ENCODE measurements at places on chromosomes 12 and 14. TPM values are rescaled to one million over a fixed set of nuclear protein-coding genes. Genes with fewer than 3 reads are reported as not detected.
A peak's percentile ranks its signal among the peaks of the same experiment; 100 is the strongest.

- H3K36me3 ChIP-seq: no peaks in the 10 kb centered on the region
- no peak overlapping the region for H3K4me3 ChIP-seq
- no peaks in the 10 kb centered on the region for H3K27me3 ChIP-seq
- no peak for DNase-seq
Observed at GRCh38 chr14:52025310-52025709, 36.0 kb downstream of the RTRAF start.

GRCh38 chr12:89299417-89299816 lies 52.9 kb downstream of the DUSP6 start:
- H3K27ac ChIP-seq: no peak overlapping the region
- no peaks in the 10 kb centered on the region for H3K36me3 ChIP-seq
- H3K4me3 ChIP-seq: no peak overlapping the region
- DNase-seq: no peak
- H3K27me3 ChIP-seq: no peaks in the 10 kb centered on the region

- H3K4me1 ChIP-seq: no peaks in the 10 kb centered on the region
- DNase-seq: no peak
- H3K4me3 ChIP-seq: no peak overlapping the region
- no peaks in the 10 kb centered on the region for H3K27me3 ChIP-seq
- no peak overlapping the region for H3K27ac ChIP-seq
Observed at GRCh38 chr12:22951206-22951605, 326.2 kb downstream of the ETNK1 start.

- H3K27me3 ChIP-seq: no peaks in the 10 kb centered on the region
- H3K27ac ChIP-seq: no peak overlapping the region
- no peak for DNase-seq
- no peaks in the 10 kb centered on the region for H3K36me3 ChIP-seq
- peaks cover 54% of the 10 kb centered on the region for H3K4me1 ChIP-seq
- no peak overlapping the region for H3K4me3 ChIP-seq
Observed at GRCh38 chr14:74834692-74835392, 41.1 kb downstream of the PROX2 start.

- no peaks in the 10 kb centered on the region for H3K27me3 ChIP-seq
- no peak overlapping the region for H3K4me3 ChIP-seq
- H3K4me1 ChIP-seq: no peaks in the 10 kb centered on the region
- no peak overlapping the region for H3K27ac ChIP-seq
- H3K36me3 ChIP-seq: peaks cover 14% of the 10 kb centered on the region
- DNase-seq: no peak
Observed at GRCh38 chr14:75022655-75023054, 19.9 kb downstream of the EIF2B2 start.

DNA sequence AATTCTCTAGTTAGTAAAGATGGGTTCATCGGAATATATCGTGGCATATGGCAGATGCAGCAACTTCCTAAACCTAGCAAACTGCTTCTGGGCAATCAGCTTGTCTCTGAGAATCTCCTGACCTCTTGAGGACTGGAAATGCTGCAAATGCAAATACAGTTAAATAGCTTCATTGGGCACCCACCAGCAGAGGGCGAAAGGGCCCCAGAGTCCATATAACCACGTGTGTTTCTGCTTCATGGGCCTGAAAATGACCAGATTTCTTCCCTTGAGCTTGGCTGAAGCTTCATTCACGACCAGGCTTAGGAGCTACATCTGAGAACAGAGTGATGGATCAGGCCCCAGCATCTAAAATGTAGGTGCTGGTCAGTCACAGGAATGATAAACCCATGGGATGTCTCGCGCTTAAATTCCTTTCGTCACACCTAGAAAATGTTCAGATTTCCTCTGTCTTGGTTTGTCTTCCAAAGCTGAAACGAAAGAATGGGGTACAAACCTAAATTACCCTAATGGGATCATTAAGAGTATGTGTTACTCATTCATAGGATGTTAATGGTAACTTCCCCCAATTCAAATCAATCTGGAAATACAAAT lies 1482.5 kb upstream of the TMEM132C start:
- H3K4me1 ChIP-seq: no peaks in the 10 kb centered on the region
- peak; percentile 10 for DNase-seq
- H3K27ac ChIP-seq: no peak overlapping the region
- no peak overlapping the region for H3K4me3 ChIP-seq
- H3K27me3 ChIP-seq: no peaks in the 10 kb centered on the region

The GPR84 gene
- 0.16 TPM for total RNA-seq

The CD27 gene
- 110 TPM for total RNA-seq

The FITM1 gene
- total RNA-seq: 1.1 TPM

- H3K27ac ChIP-seq: no peak overlapping the region
- H3K27me3 ChIP-seq: no peaks in the 10 kb centered on the region
- H3K4me3 ChIP-seq: no peak overlapping the region
- no peaks in the 10 kb centered on the region for H3K4me1 ChIP-seq
Observed at GRCh38 chr14:22416193-22416592, 172.8 kb downstream of the DAD1 start.

The SLCO1A2 gene
- total RNA-seq: not detected

DNA sequence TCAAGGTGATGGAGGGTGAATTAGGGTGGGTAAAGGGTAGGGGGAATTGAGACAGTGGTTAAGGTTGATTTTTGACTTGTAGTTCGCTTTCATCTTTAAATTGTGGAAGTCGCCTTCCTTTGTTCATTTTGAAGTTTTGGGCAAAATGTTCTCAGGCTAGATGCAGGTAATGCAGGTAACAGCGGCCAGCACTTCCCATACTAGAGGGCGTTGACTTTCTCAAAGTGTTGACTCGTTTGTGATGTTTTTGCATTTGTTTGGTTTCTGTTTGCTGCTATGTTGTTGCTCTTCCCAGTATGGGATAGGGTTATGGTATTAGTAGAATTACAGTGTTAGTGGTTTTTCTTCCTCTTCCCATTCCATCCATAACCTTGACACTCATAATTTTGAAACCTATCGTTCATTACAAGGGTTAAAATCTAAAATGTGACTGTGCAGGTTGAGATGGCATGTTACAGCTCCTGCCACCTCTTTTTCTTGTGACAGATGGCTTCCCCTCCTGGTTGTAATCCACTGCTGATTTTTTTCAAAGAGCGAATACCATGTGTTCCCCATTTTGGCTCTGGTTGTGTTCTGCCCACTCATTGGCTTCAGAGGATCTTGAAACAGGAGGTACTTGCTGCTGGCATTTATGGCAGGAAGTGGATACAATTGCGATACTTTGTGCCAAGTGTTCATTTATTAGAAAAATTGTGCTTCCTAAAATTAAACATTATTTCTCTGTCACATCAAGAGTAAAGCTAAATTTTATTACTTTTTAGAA lies 57.1 kb downstream of the ERC1 start:
- H3K27ac ChIP-seq: no peak overlapping the region
- H3K4me1 ChIP-seq: no peaks in the 10 kb centered on the region
- H3K36me3 ChIP-seq: no peaks in the 10 kb centered on the region
- no peak for DNase-seq
- no peak overlapping the region for H3K4me3 ChIP-seq

DNA sequence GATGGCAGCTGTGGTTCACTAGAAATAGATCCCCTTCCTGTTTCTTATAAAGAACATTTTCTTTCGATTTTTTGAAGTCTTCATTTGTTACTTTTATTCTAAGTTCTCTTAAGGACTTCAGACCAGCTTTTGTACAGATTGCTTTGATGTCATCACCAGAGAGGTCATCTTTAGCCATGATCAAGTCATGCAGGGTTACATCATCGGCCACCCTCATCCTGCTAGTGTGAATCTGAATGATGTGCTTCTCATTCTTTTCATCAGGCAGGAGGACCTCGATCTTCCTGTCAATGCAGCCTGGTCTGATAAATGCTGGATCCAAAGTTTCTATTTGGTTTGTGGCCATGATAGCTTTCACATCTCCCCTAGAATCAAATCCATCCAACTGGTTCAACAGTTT lies 706.7 kb downstream of the RERGL start:
- H3K4me3 ChIP-seq: no peak overlapping the region
- H3K27me3 ChIP-seq: no peaks in the 10 kb centered on the region
- no peaks in the 10 kb centered on the region for H3K36me3 ChIP-seq
- H3K4me1 ChIP-seq: no peaks in the 10 kb centered on the region
- no peak for DNase-seq

DNA sequence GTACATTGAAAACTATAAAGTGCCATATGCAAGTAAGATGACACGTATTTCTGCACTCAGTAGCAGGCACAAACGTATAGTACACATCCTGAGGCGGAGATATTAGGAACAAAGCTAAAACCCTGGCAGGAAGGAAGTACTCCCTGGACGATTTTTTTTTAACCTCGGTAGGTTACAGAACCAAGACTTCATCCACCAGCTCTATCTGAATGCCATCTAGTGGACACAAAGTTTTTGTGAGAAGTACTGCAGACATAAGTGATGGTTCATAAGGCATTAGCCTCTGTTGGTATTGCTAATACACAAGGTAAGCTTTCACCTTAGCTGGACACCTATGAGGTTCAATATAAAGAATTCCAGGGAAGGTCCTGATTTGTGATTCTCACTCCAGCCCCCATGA lies 83.0 kb upstream of the CCDC196 start:
- no peak overlapping the region for H3K27ac ChIP-seq
- H3K4me3 ChIP-seq: no peak overlapping the region
- DNase-seq: no peak
- H3K4me1 ChIP-seq: no peaks in the 10 kb centered on the region
- H3K27me3 ChIP-seq: no peaks in the 10 kb centered on the region

The MYF5 gene
- not detected for total RNA-seq

The MMP14 gene
- 1.7 TPM for total RNA-seq

- H3K4me1 ChIP-seq: peaks cover 41% of the 10 kb centered on the region
- no peak overlapping the region for H3K27ac ChIP-seq
- no peak overlapping the region for H3K4me3 ChIP-seq
- H3K36me3 ChIP-seq: peaks cover 43% of the 10 kb centered on the region
- DNase-seq: no peak
- H3K27me3 ChIP-seq: no peaks in the 10 kb centered on the region
Observed at GRCh38 chr14:61491876-61492434, 170.6 kb downstream of the PRKCH start.

The KLRG1 gene
- 12.3 TPM for total RNA-seq

DNA sequence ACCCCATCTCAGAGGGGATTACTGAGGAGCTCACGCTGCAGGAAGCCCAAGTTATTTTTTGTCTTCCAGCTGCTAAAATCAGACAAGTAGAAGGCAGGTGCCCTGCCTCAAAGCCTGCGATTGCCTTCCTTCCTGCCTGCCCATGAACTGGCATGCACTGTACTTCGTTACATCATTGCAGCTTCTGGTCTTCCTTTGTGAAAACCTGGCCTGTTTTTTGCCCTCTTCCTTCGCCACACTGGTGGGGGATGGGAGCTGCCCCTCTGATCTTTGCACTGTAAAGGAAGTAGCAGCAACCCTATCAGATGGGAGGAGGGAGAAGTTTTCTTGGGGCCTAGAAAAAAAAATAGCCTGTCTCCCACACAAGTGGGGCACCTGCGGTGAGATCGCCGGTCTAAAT lies 1098.7 kb downstream of the BCL11B start:
- H3K4me1 ChIP-seq: peaks cover 100% of the 10 kb centered on the region
- H3K27ac ChIP-seq: peak overlapping the region; percentile 28
- H3K27me3 ChIP-seq: no peaks in the 10 kb centered on the region
- H3K36me3 ChIP-seq: no peaks in the 10 kb centered on the region

GRCh38 chr14:60311417-60311816 lies 62.4 kb downstream of the PPM1A start:
- no peaks in the 10 kb centered on the region for H3K27me3 ChIP-seq
- no peak overlapping the region for H3K27ac ChIP-seq
- DNase-seq: no peak
- no peaks in the 10 kb centered on the region for H3K36me3 ChIP-seq
- H3K4me1 ChIP-seq: no peaks in the 10 kb centered on the region

GRCh38 chr12:95522692-95523091 lies 28.6 kb downstream of the USP44 start:
- DNase-seq: no peak
- H3K36me3 ChIP-seq: no peaks in the 10 kb centered on the region
- no peaks in the 10 kb centered on the region for H3K4me1 ChIP-seq
- H3K4me3 ChIP-seq: no peak overlapping the region

DNA sequence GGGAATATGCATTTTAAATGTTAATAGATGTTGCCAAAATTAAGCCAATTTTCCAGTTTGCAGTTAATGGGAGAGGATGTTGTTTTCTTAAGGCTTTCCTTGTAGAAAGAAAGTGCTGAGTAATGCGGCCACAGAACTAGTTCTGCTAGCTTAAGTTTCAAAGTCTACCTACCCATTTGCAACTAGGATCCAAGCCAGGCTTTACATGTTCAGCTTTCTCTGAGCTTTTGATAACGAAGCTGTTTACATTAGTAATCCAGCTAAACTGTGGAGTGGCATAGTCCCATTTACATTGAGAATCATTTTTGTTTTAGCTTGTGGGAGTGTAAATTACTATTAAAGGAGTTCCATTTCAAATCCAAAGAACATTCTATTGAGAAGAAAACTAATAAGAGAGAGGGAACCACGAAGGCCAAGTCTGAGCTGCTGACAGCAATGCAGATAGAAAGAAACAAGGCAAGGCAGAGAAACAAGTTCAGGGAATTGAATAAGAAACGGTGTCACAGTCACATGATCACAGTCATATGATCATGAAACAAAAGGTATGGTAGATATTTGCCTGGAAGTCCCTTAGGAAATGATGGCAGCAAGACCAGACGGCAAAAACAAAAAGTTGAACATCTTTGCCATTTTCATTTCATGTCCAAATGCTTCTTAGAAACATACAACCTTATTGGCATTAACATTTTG lies 274.9 kb downstream of the PAWR start:
- H3K27ac ChIP-seq: no peak overlapping the region
- no peaks in the 10 kb centered on the region for H3K36me3 ChIP-seq
- H3K4me1 ChIP-seq: no peaks in the 10 kb centered on the region
- DNase-seq: no peak
- H3K27me3 ChIP-seq: no peaks in the 10 kb centered on the region
- H3K4me3 ChIP-seq: no peak overlapping the region

GRCh38 chr12:130832561-130833209 lies 6.4 kb downstream of the STX2 start:
- H3K4me1 ChIP-seq: peaks cover 3% of the 10 kb centered on the region
- H3K27me3 ChIP-seq: no peaks in the 10 kb centered on the region
- no peaks in the 10 kb centered on the region for H3K36me3 ChIP-seq
- H3K27ac ChIP-seq: no peak overlapping the region
- H3K4me3 ChIP-seq: no peak overlapping the region
- no peak for DNase-seq

The CYP46A1 gene
- total RNA-seq: 0.20 TPM

DNA sequence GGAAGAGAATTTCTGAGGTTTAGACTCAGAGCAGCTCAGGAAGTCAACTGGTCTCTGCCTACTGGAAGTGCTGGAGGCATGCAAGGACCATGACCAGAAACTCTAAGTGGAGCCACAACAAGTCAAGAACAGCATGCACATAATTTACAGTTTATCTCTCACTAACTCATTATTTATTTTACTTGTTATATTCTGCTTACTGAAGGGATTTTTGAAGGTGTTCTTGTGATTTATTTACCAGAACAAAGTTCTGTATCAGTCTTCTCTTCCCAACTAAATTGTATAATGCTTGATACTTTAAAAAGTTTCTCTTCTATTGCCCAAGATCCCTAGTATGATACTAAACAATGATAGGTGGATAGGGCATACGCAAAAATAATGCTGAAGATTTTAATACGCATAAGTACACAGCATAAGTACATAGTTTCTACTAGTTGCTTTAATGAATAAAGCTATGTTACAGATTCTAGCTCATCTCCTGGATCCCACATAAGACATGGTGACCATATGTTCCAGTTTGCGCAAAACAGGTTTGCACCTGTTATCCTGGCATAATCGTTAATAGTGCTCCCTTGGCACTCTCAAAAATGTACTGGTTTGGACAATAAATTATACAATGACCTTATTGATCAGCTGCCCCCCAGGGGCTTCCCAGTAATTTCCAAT lies 11.6 kb upstream of the SPTB start:
- no peak overlapping the region for H3K27ac ChIP-seq
- H3K4me3 ChIP-seq: no peak overlapping the region
- no peaks in the 10 kb centered on the region for H3K4me1 ChIP-seq
- H3K27me3 ChIP-seq: no peaks in the 10 kb centered on the region

The SERPINA12 gene
- not detected for total RNA-seq

The CMTM5 gene
- total RNA-seq: not detected

Data from CD8-positive, alpha-beta memory T cell (primary cell).